ELF-1 (cell line): ENCODE measurements at places on chromosomes 4 and X.

GRCh38 chr4:27442146-27442545 lies 581.5 kb downstream of the STIM2 start:
- no peak for DNase-seq

DNA sequence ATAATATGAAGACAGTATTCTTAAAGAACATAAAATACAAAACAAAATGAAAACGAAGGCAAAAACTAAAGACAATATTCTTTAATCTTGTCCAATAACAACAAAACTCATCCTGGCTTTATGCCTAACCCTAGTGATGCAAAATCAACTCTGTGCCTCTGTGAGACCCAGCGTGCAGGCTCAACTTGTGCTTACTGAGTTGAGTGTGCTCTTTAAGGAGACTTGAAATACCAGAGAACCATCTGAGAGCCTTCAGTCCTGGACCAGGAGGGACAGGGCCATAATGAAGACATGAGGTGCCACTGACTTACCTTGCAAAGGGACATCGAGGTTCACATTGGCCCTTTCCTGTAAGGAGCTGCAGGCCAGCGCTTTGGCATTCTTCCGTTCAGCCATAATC lies 77.1 kb downstream of the NSUN7 start:
- no peak for DNase-seq

- no peak for DNase-seq
These were observed 55.1 kb downstream of the CPZ start for GRCh38 chr4:8647626-8648025.

GRCh38 chr4:151688003-151688784 lies 72.6 kb downstream of the GATB start:
- DNase-seq: peak; percentile 71

DNA sequence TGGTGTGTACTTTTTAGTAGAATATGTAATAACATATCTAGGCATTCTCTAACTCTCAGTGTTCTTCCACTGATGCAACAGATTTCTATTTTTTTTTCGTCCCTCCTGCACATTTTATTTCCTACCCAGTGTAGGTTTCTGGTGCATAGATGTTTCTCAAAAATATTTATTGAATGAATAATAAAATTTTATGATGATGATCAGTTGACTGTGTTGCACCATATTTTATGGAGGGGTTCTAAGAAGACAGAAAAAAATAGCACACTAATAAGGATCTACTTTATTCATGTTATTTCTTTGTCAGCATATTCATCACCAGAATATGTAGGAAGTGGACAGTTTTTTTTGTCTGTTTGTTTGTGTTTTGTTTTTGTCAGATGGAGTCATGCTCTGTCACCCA lies 2529.3 kb downstream of the ARAP2 start:
- DNase-seq: no peak
